Right renal pelvis (tissue), 4 donors: ENCODE measurements at places on chromosomes 1 and 21.

- no peak for DNase-seq
Observed at GRCh38 chr21:45629046-45629981, 14.2 kb upstream of the PCBP3 start.

GRCh38 chr1:22804406-22804805 lies 93.8 kb downstream of the EPHB2 start:
- DNase-seq = no peak

DNA sequence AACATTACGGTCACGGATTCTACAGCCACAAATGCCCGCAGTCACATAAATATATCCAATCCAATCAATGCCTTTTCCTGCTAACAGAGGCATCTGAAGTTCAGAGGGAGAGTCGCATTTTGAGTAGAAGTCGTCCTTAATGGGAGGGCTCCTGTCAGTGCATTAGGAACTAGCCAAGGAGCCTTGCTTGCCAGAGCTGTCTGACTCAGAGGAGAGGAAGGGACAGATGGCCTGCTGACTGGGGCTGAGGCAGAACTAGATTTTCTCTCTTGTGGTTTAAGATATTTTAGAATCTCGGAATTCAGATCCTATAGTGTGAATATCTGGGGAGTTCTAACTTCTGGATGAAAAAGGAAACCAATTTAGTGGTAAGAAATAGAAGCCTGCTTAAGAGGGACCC lies 10.6 kb downstream of the XKR8 start:
- no peak for DNase-seq

DNA sequence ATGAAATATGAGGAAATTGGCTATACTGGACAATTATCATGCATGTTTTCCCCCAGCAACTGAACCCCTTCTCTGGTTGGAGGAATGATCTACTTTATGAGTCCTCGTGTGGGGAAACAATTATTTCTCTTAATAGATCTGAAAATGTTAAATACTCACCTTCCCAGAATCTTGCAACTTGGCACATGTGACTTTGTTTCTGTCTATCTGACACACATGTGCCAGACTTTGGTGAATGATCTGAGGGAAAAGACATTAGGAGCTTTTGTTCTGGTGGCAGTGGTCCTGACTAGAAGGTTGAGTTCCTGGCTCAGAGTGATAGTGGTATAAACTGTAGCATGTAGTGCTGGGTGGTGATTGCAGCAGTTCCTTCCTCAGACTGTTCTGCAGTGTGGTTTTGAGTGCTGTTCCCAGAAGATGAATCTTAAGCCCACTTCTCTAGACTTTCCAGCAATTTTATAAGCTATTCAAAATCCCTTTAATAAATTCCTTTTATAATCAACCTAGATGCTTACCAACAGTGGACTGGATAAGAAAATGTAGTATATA lies 59.3 kb upstream of the B3GALNT2 start:
- no peak for DNase-seq

GRCh38 chr21:38957575-38958322 lies 152.0 kb downstream of the ETS2 start:
- DNase-seq = no peak

GRCh38 chr1:23719162-23719820 lies 24.0 kb upstream of the ELOA start:
- DNase-seq = no peak

GRCh38 chr1:228090613-228091081 lies 8.1 kb downstream of the ARF1 start:
- DNase-seq = no peak

DNA sequence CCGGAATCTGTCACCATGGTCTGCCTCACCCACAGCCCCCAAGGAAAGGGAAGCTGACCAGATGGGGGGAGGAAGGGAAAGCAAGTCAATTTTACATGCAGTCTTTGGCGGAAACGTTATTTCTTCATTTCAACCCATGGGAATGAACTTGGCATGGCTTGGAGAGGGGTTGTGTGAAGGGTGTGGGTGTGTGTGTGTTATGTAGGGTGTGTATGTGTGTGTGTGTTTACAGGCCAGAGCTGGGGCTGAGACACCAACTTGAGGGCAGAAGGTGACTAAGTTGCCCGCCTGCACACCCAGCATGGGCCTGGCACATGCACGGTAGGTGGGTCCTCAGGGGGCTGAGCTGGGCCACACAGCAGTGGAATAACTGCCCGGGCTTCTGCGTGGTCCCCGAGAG lies 65.2 kb downstream of the MRPL37 start:
- DNase-seq = no peak

GRCh38 chr1:87549738-87550137 lies 221.1 kb downstream of the LMO4 start:
- DNase-seq = no peak

DNA sequence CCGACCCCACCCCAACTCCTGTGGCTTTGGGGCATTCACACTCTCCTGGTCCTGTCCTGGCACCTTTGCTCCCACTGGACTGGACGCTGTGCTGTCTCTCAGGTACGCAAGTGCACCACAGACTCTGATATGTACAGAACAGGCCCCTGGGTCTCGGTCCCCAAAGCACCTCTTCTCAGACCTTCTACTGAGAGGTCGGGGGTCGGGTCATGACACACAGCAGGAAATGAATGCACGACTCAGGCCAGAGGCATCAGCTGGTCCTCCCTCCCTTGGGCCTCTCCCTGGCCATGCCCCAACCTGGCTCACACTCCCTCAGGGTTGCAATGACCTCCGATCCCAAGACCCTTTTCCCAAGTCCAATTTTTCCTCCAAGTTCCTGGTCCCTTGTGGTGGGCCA lies 1.8 kb upstream of the KRTAP10-12 start:
- DNase-seq = no peak

- no peak for DNase-seq
Observed at GRCh38 chr1:151137789-151138188, 8.6 kb downstream of the SEMA6C start.

DNA sequence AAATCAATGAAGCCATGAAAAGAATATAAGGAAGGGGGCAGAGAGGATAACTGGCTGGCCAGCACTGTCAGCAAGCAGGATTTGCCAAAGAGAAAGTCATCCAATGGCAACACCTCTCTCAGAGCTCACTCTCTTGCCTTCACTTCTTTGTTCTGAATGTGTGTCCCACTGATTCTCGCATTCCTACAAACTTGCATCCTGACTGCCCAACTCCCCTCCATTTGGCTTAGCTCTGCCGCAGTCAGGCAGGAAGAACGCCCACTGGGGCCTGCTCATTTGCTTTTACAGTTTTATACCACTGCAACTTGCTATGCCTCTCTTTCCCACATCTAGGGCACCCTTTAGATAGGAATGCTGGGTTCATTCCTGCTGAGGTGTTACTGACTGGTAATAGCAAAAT lies 364.2 kb upstream of the ST6GALNAC5 start:
- DNase-seq = no peak

- no peak for DNase-seq
Observed at GRCh38 chr1:225886159-225887029, 2.6 kb downstream of the LEFTY1 start.

GRCh38 chr1:87673309-87673708 lies 344.6 kb downstream of the LMO4 start:
- no peak for DNase-seq

- no peak for DNase-seq
Observed at GRCh38 chr1:66276218-66276617, 257.7 kb upstream of the SGIP1 start.

DNA sequence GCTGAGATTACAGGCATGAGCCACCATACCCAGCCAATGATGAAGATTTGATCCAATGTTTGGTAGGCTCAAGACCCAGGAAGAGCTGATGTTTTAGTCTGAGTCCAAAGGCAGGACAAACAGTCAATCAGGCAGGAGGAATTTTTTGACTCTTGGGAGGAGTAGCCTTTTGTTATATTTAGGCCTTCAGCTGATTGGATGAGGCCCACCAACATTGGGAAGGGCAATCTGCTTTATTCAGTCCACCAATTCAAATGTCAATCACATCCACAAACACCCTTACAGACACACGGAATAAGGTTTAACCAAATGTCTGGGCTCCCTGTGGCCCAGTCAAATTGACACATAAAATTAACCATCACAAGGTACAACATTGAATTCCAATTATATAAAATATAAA lies 61.9 kb upstream of the COX20 start:
- DNase-seq = no peak

DNA sequence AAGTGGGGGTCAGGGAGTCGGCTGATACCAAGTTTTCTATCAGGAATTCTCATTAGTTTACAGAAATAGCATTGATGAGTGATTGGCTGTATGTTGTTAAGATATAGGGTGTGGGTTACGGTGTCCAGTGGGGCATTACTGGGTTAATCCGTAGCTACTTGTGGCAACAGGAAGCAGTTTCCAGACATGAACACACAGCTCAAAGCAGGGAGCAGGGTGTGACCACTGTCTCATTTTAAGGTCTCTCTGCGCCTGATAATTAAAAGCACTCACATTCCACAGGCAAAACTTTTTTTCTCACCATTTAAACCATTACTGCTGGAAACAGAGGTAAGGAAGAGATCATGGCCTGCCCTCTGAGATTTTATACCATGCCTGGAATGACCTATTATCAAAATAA lies 114.9 kb downstream of the SIK1 start:
- DNase-seq = no peak

- no peak for DNase-seq
Observed at GRCh38 chr1:45617618-45618017, 6.2 kb downstream of the CCDC17 start.

DNA sequence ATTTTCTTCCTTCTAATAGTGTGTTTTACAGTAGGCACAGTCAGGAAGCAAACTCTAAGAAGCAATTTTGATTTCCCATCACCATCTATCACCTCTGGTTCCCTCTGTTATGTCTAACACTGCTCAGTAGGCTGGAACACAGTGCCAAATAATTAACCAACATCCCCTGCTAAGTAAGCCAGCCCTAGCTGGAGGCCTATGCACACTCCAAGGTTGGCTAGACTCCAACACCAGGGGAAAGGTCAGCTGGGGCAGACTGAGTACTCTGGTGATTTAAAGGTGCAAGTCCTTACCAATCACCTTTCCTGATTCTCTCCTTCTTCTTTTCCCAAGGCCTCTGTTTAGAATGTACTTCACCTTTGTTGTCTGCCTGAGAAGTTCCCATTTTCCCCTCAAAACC lies 46.5 kb upstream of the BEND5 start:
- peak; percentile 79 for DNase-seq

GRCh38 chr1:244318512-244318911 lies 133.2 kb downstream of the ADSS2 start:
- no peak for DNase-seq

DNA sequence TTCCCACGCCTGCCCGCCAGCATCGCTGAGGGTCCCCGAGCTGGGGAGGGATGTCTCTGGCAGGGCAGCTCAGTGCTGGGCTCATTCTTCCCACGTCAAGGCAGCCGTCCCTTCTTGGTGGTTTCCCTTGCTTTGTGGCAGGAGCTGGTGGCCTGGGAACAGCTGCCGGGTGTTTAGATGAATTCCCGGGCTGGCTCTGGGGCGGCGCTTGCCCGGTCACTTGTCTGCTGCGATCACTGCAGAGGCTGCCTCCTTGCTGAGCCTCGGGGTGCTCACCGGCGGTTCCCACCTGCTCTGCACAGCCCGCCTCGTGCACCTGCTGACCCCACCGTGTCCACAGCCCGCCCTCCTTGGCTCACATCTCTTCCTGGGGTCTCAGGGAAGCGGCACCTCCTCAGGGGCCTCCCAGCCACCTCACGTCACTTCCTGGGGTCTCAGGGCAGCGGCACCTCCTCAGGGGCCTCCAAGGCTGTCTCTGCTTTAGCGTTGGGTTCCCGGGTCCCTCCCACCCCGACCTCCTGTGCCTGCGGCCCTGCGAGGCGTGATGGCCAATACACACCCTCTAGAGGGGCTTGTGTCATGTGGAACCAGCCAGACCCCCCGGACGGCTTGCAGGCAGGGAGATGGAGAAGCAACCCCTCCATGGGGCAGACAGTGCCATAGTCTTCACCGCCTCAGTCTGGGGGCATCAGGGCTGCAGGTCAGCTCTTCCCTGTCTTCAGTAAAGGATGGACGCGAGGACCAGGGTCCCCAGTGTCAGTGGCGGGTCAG lies 13.5 kb downstream of the COL18A1 start:
- no peak for DNase-seq
